ENCODE measurements at places on chromosomes 4 and X.
A peak's percentile ranks its signal among the peaks of the same experiment; 100 is the strongest.

DNA sequence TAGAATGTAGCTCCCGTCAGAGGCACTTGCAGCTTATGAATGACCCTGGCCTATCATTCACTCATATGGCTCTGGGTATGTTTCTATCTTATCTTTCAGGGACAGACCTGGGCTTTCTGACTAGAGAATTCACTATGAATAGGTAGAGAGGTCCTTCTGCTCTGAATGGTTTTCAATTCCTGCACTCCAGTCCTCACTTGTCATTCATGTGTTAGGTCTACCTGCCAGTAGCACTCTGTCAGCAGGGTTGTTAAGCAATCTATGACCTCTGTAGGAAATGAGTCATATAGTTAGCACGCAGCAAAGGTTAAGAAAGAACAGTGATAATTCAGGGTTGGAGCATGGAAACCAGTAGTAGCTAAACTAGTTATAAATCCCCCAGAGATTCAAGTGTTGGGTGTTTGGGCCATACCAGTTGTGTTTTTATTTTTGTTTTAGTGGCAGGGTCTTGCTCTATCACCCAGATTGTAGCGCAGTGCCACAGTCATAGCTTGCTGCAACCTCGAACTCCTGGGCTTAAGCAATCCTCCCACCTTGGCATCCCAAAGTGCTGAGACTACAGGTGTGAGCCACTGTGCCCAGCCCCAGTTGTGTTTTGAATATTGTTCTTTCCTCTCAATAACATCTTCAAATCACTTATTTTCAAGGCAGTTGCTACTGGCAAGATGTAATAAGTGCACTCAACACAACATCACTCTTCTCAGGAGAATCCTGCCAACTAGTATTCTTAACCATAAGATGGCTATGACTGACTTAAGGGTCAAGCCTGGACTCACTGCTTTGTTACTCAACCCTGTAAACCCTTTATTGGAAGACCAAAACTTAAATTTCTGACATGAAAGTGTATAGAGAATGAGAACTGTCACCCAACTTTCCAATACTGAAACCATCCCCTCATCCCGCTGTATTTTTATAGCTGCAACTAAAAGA, 25.1 kb downstream of the ARL13A start:
- no peak for DNase-seq

DNA sequence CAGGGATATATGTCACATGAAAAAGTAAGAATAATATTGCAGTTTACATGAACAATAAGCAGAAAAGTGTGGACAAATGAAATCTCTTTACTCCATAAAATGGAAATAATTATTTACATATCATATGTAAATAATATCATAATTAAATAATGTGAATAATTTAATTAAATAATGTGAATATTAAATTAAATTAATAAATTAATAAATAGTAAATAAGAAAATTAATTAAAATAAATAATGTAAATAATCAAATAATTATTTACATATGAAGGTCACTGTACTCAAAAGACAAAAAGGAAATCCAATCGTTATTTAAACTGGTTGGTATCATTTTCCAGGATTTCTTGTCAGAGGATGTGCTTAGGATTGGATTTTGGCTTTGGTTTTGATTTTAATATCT, 201.1 kb upstream of the ETNPPL start:
- DNase-seq: no peak

GRCh38 chrX:2656257-2656836, 34.7 kb upstream of the CD99 start:
- DNase-seq: no peak

DNA sequence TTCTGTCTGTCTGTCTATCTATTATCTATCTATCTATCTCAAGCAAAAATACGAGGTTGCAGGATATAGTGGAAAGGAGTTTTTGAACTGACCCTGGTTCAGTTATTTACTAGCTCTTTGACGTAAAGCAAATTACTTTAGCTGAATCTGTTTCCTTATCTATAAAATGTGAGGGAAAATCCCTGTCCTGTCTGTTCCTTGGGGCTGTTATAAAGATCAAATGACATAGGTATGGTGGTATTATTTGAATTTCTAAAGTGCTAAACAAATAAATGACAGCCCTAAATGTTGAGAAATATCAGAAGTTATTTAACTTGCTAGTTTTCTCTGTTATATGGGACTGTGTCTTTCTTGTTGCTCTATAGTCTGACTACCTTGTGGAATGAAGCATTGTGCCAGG, 55.0 kb downstream of the MAGEC1 start:
- no peak for DNase-seq

- no peak for DNase-seq
Observed at GRCh38 chr4:175703956-175704600, 108.0 kb downstream of the GPM6A start.

- no peak for DNase-seq
Observed at GRCh38 chr4:185011408-185011807, 6.9 kb upstream of the HELT start.

GRCh38 chr4:120508036-120508435, 414.5 kb downstream of the PRDM5 start:
- DNase-seq: no peak

GRCh38 chrX:107673933-107674479, 45.7 kb downstream of the PRPS1 start:
- DNase-seq: peak; percentile 98

- DNase-seq: no peak
Observed at GRCh38 chr4:7703688-7704087, 236.0 kb downstream of the AFAP1 start.

GRCh38 chrX:10450229-10450958, 170.0 kb downstream of the MID1 start:
- no peak for DNase-seq

DNA sequence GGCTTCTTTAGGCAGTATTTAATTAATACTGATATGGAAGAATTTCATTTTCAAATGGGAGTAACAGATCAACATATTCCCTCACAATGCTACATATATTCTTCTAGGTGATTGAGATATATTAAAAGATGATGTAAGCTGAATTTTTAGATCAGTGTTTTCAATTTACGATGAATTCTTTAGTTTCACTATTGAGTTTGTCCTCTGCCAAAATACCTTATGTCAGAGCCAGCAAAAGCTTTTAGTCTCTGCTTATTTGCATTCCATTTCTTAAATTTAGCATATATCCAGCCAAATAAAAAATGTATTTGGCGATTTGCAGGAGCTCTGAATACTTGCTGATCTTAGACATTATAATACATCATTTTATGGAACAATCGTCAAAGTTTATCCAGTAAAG, 144.3 kb downstream of the MOSPD2 start:
- DNase-seq: no peak

- DNase-seq: no peak
Observed at GRCh38 chr4:26815706-26816105, 44.9 kb upstream of the STIM2 start.

DNA sequence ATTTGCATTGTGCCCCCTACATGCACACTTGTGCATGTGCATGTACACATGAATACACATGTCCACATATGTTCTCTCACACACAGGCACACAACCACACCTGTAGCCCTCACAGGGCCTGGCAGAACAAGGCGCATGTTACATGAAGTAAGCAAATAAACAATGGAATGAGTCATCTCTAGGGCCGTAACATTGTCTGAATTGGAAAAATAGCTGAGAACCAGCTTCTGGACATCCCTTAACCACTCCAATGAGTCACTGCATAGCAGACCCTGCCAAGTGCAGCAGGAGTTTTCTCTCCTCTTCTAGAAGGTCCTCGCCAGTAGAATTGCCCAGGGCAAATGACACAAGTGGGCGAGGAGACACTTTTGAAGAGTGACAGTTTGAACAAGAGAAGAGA, 66.1 kb downstream of the MAGEA10 start:
- no peak for DNase-seq

DNA sequence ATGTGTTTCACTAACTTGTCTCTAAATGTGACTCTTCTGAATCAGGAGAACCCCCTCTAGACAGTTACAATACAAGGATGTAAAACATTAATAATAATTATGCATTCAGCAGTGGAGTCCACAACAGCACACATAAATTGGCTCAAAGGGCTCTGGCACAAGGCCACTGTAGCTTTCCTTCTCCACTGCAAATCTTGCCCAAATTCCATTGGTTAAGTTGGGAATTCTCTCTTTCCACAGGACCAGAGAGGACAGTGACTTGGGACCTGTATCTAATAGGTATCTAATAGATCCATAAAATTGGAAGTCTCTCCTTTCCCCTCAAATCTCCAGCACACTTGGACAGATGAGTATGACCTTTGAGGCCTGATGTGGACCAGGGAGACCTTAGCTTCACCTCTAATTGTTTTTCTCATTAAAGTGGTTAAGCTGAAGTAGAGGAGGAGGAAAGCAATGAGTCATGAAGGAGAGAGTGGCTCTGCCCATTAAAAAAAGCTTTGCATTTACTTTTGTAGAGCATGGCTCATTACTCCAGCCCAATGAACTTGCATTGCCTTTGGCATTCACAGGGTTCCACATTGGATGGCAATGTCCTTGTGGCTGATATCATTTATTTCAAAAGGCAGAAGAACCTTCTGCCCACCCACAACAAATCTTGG, 72.3 kb upstream of the SH3RF1 start:
- no peak for DNase-seq

GRCh38 chr4:123110147-123110546, 187.8 kb upstream of the NUDT6 start:
- DNase-seq: no peak

- DNase-seq: no peak
Observed at GRCh38 chrX:45266456-45266855, 65.8 kb upstream of the DIPK2B start.

- DNase-seq: no peak
Observed at GRCh38 chr4:126051689-126052424, 737.1 kb downstream of the FAT4 start.

GRCh38 chrX:120790118-120790517, 85.5 kb downstream of the CT47B1 start:
- peak; percentile 58 for DNase-seq

DNA sequence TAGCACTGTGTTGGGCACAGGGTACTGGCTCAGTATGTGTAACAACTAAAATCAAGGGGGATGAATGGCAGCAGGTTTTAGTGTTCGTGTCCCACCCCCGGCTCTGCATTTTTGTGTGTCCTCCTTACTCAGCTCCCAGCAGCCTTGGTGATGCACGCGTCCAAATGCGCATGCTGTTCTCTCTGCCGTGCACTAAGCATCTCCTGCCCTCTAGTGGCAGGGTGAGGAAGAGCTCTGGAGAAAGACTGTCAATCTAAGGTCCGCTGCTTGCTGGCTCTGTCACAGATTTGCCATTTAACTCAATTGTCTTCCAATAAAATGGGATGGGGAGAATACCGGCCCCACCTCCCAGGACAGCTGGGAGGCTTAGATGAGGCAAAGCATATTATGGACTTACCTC, 61.4 kb downstream of the WFS1 start:
- DNase-seq: no peak

DNA sequence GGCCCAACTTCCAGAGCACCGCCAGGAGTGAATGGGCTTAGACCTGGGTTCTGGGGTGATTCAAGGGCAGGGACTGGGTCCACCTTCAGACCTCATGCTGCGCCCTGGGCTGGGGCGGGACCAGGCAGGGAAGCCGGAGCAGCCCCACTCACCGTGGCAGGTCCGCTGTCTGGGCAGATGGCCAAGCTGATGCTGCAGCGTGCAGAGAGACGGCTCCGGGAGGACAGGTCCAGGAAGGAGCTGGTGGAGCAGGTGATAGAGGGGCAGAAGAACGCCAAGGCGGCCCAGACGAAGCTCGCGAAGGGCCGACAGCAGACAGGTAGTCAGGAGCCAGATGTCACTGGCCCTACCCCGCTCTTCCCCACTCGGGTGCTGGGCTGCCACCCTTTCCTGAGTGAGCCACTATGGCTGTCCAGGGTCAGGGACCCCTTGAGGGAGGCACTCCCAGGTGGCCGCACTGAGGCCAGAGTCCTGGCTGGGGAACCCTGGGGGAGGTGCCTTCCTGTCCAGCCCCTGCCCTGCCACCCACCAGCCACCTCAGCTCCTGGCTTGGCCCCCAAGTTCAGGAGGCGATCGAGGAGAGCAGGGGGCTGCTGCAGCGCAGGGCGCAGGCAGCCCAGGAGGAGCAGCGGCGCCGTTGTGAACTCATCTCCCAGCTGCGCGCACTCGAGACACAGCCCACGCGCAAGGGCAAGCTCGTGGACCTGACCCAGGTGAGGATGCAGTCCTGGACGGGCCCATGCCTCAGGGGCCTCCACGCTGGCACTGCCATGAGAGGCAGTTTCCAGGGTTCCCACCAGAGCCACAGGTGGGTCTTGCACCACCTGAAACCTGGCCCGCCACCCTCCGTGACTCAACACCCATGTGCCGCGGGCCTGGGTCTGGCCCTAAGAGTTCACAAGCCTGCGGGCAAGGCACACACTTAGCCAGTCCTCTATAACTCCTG, 10.1 kb upstream of the RNF4 start:
- no peak for DNase-seq

GRCh38 chr4:95411371-95412088, 137.2 kb downstream of the UNC5C start:
- no peak for DNase-seq

DNA sequence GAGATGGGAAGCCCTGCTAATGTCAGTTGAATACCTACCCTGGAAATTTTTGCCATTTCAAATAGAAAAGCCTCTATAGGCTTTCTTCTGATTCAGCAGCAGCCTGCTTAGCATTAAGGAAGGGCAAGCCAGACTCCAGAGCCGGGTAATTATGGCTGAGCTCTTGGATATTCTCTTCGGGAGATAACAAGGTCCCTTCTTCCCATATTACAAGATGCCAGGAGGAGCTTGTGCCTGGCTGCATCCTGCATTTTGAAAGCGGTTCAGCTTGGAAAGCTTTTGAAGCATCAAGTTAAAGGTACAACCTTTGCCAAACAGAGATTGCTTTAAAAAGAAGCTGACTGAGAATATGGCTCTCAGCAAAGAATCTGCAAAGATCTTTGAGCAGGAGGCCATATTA, 399.6 kb upstream of the RPS6KA3 start:
- no peak for DNase-seq

DNA sequence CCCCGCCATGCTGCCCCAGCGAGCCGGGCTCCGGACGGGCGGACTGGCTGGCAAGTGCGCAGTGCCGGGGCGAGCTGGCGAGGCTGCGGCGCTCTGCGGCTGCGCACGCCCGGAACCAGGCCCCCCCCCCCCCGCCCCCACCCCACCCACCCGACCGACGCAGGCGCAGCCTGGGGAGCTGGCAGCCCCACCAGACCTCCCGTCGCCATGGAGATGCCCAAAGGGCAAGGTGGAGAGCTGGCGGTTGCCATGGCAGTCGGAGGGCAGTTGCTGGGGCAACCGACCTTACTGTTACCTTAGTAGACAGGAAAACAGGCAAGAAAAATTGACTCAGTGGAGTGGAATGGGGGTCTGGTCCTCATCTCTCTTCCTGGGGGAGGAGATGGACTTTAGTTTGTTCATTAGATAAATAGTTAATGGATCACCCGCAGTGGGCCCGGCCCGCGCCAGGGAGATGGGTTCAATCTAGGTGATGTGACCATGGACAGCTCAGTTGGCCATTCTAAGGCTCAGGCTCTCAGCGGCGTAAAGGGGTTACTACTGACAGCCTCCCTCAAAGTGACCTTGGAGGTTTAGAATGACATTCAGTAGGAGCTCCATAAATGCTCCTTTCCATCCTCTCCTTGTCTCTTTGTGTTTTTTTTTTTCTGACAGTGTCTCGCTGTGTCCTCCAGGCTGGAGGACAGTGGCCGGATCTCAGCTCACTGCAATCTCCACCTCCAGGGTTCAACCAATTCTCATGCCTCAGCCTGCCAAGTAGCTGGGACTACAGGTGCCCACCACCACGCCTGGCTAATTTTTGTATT, at the start of gene PCSK1N:
TSS of gene PCSK1N (minus strand) at position 87 of the 806 bp plus-strand sequence. CDS start at position 9, 78 bp downstream.
- DNase-seq: peak; percentile 55

GRCh38 chrX:40383969-40384368, 196.8 kb upstream of the ATP6AP2 start:
- DNase-seq: no peak

All from CD4-positive, alpha-beta T cell treated with Interleukin-4 for 1 hour (primary cell).